ENCODE measurements at places on chromosomes 6 and 20.

DNA sequence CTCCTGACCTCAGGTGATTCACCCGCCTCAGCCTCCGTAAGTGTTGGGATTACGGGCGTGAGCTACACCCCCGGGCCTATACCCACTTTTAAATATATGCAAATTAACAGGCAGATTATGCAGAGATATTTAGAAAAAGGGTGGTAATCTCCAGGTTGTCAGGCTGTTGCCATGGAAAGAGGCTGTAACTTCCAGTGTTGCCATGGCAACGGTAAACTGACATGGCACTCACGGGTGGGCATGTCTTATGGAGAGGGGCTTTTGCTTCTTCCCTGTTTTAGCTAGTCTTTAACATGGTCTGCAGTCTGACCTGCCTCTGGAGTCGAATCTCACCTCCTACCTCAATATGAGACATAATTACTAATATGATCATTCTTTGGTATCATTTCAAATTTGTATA is 44.9 kb downstream of the ZNF334 start:
- no peak overlapping the region for H3K27ac ChIP-seq
- no peak for DNase-seq
- H3K4me3 ChIP-seq, result no peak overlapping the region
- no peaks in the 10 kb centered on the region for H3K36me3 ChIP-seq

GRCh38 chr20:1857466-1857865 is 37.7 kb upstream of the SIRPA start:
- H3K27me3 ChIP-seq, result peaks cover 10% of the 10 kb centered on the region
- no peak overlapping the region for H3K4me3 ChIP-seq
- H3K27ac ChIP-seq, result no peak overlapping the region
- H3K36me3 ChIP-seq, result no peaks in the 10 kb centered on the region

- DNase-seq, result peak; percentile 50
- H3K4me1 ChIP-seq, result peaks cover 57% of the 10 kb centered on the region
- H3K4me3 ChIP-seq, result peak overlapping the region; percentile 76
- H3K36me3 ChIP-seq, result peaks cover 12% of the 10 kb centered on the region
These were observed 113.9 kb downstream of the GMPR start for GRCh38 chr6:16352258-16352635.

- H3K4me1 ChIP-seq, result peaks cover 30% of the 10 kb centered on the region
- H3K27ac ChIP-seq, result no peak overlapping the region
- DNase-seq, result no peak
These were observed 7.1 kb downstream of the BPI start for GRCh38 chr20:38311091-38311490.

- DNase-seq, result no peak
- H3K27ac ChIP-seq, result no peak overlapping the region
- H3K27me3 ChIP-seq, result no peaks in the 10 kb centered on the region
- H3K36me3 ChIP-seq, result no peaks in the 10 kb centered on the region
- H3K4me1 ChIP-seq, result no peaks in the 10 kb centered on the region
These were observed 99.0 kb upstream of the SLC24A3 start for GRCh38 chr20:19113343-19113930.

GRCh38 chr6:46821458-46821881 is 28.3 kb downstream of the MEP1A start:
- H3K27me3 ChIP-seq, result no peaks in the 10 kb centered on the region
- H3K27ac ChIP-seq, result no peak overlapping the region
- no peak for DNase-seq
- H3K4me1 ChIP-seq, result no peaks in the 10 kb centered on the region
- no peak overlapping the region for H3K4me3 ChIP-seq
- H3K36me3 ChIP-seq, result no peaks in the 10 kb centered on the region

DNA sequence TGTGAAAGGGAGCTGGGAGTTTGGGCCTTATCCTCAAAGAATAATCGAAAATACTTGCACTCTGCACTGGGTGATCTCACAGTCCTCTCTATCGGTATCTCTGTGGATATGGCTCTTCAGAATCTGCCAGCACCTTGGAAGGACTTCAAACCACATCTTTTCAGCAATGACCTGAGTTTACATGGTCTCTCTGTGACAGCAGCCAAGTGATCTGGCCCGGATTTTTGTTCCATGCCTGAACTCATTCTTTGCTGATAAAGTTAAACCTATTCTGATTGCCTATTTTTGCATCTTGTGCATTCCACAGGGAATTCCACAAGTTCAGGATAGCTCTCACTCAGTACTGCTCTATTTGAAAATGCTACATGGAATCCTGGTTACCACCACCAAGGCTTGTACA is 98.9 kb downstream of the HDGFL1 start:
- H3K4me3 ChIP-seq, result no peak overlapping the region
- no peaks in the 10 kb centered on the region for H3K36me3 ChIP-seq
- H3K4me1 ChIP-seq, result no peaks in the 10 kb centered on the region
- no peaks in the 10 kb centered on the region for H3K27me3 ChIP-seq
- no peak overlapping the region for H3K27ac ChIP-seq
- DNase-seq, result no peak

DNA sequence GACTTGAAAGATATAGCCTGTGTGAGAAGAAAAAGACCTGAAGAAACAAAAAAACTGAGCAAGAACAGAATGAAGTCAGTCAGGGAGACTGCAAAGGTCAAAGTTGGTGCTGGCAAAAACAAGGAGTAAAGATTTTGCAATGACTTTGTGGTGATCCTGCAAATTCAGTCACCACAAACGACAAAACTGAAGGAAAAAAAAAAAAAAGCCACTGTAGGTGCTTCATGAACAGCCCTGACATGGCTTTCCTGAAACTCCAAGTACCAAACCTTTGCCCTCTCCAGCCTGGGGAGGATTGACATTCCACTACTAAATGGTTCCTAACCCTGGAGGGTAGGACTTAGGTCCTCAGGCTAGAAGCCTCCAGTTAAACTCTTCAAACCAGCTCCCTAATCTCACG is 114.7 kb upstream of the BEND3 start:
- H3K27me3 ChIP-seq, result peaks cover 1% of the 10 kb centered on the region
- no peaks in the 10 kb centered on the region for H3K4me1 ChIP-seq
- no peak overlapping the region for H3K27ac ChIP-seq

DNA sequence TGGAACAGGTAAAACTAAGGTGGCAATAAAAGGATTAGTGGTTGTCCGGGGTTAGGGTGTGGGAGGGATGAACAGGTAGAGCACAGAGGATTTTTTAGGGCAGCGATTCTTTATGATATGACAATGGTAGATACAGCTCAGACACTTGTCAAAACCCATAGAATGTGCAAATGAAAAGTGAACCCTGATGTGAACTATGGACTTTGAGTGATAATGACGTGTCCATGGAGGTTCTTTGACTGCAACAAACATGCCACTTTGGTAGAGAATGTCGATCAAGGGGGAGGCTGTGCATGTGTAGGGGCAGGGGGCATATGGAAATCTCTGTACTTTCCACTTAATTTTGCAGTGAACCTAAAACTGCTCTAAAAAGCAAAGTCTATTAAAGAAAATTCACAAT is 100.7 kb downstream of the LAMP5 start:
- H3K4me3 ChIP-seq, result no peak overlapping the region
- H3K27me3 ChIP-seq, result peaks cover 17% of the 10 kb centered on the region
- no peaks in the 10 kb centered on the region for H3K36me3 ChIP-seq
- peaks cover 9% of the 10 kb centered on the region for H3K4me1 ChIP-seq
- DNase-seq, result no peak
- no peak overlapping the region for H3K27ac ChIP-seq

GRCh38 chr20:45305262-45305661 is 1.4 kb upstream of the RBPJL start:
- peaks cover 28% of the 10 kb centered on the region for H3K27me3 ChIP-seq
- H3K27ac ChIP-seq, result no peak overlapping the region
- DNase-seq, result no peak
- H3K4me1 ChIP-seq, result peaks cover 8% of the 10 kb centered on the region

DNA sequence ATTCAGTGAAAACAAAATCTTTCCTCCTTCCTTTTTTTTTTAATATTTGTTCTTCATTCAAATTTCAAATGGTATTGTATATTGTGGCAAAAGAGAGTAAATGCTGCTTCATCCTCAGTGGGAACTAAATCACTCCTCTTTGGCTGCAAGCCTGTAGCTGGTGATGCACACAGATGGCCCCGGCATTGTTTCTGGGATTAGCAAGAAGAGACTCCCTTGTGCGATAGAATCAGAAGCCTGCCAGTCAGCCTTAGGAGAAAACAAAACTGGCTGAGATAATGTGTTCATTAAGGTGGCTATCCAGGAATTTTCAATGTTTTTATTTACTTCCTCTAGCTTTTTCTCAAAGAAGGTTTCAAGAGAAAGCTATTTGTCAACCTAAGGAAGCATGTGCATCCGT is 20.7 kb upstream of the ELOVL2 start:
- peaks cover 19% of the 10 kb centered on the region for H3K27me3 ChIP-seq
- no peak overlapping the region for H3K4me3 ChIP-seq
- H3K27ac ChIP-seq, result no peak overlapping the region
- H3K4me1 ChIP-seq, result no peaks in the 10 kb centered on the region
- H3K36me3 ChIP-seq, result no peaks in the 10 kb centered on the region

DNA sequence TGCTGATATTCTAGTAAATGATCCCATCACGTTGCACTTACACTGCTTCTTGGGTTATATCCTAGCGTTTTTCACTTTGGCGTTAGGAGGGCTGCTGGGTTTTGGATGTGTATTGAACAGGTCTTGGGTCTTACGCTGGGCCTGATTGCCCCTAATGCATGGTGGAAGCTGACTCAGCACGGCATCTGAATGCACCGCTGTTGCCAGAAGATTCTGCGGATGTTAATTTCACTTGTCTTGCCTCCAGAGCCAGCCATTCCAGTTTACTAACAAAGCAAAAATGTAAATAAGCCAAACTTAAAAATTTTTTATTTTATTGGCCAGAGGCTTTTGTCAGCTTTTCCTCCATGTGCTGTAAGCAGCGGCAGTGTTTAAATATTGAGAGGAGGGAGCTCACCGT is 233.5 kb downstream of the TMEM242 start:
- DNase-seq, result peak; percentile 48
- no peaks in the 10 kb centered on the region for H3K27me3 ChIP-seq
- H3K27ac ChIP-seq, result peak overlapping the region; percentile 88

DNA sequence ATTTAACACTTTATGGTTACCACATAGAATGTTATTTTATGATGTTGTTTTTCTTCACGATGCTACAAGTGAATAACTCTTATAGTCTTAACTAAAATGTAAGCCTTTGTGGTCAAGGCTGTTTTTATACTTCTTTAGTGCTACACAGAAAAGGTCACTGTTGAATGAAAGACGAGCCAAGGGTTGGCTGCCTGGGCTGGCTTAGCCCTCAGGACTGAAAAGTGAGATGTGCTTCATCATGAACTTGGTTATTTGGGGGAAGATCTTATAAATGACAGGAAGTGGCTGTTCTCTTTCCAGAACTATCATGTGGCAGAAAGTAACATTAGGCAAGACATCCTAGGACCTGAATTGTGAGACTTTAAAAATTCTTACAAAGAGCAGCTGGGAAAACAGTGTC is 404.0 kb downstream of the BTBD3 start:
- H3K4me1 ChIP-seq, result no peaks in the 10 kb centered on the region
- no peak overlapping the region for H3K27ac ChIP-seq
- no peaks in the 10 kb centered on the region for H3K36me3 ChIP-seq
- H3K27me3 ChIP-seq, result peaks cover 2% of the 10 kb centered on the region
- DNase-seq, result no peak

- H3K4me1 ChIP-seq, result peaks cover 37% of the 10 kb centered on the region
- no peak for DNase-seq
- peaks cover 4% of the 10 kb centered on the region for H3K36me3 ChIP-seq
These were observed 95.5 kb upstream of the SCP2D1 start for GRCh38 chr20:18718129-18718528.

DNA sequence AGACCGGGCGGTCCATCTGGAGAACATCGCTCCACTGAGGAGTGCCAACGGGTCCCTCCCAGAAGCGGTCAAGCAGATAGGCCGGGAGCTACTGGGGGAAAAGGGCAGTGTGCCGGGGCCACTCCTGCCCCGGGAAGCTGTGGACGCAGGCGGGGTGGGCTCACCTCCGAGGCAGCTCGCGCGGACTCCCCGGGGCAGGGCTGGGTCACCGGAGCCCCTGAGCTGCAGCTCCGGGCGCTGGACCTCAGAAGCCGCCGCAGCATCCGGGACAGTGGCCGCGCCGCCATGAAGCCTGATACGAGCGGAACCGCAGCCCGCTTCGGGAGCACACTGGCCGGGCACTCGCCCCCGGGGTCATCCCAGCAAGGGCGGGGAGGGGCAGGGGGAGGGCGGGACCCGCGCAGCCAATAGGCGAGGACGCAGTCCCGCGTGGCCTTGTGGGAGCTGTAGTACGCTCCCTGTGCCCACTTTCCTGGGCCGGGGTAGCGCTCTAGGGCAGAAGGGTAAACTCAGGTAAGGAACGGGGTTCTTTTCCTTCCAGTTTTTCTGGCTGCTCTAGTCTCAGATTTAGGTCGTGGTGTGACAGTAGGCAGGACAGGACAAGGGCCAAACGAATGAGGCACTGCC is at the start of gene MOCS1:
Gene MOCS1 (minus strand): TSS at position 332 of the 627 bp plus-strand sequence. CDS start 45 bp downstream, at position 287.
- peaks cover 3% of the 10 kb centered on the region for H3K27me3 ChIP-seq
- H3K36me3 ChIP-seq, result no peaks in the 10 kb centered on the region
- H3K27ac ChIP-seq, result peak within 1 kb of the TSS; percentile 35
- H3K4me3 ChIP-seq, result peak within 1 kb of the TSS; percentile 88
- DNase-seq, result peak; percentile 41
- H3K4me1 ChIP-seq, result peaks cover 27% of the 10 kb centered on the region

DNA sequence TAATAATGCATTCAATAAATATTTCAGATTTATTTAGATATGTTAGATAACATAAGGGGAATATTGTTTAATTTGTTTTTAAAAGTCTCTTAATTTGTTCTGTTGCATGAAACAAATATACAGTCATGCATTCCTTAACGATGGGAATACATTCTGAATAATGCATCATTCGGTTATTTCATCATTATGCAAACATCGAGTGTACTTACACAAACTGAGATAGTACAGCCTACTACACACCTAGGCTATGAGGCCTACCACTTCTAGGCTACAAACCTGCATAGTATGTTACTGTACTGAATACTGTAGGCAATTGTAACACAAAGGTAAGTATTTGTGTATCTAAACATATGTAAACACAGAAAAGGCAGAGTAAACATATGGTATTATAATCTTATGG is 118.7 kb downstream of the EPHA7 start:
- H3K36me3 ChIP-seq, result no peaks in the 10 kb centered on the region
- no peak overlapping the region for H3K4me3 ChIP-seq
- H3K4me1 ChIP-seq, result no peaks in the 10 kb centered on the region
- H3K27ac ChIP-seq, result no peak overlapping the region
- no peak for DNase-seq

GRCh38 chr6:28673787-28674671 is 148.3 kb downstream of the GPX5 start:
- no peak overlapping the region for H3K27ac ChIP-seq
- peak; percentile 67 for DNase-seq
- H3K36me3 ChIP-seq, result no peaks in the 10 kb centered on the region
- peaks cover 10% of the 10 kb centered on the region for H3K4me1 ChIP-seq
- H3K27me3 ChIP-seq, result peaks cover 6% of the 10 kb centered on the region

DNA sequence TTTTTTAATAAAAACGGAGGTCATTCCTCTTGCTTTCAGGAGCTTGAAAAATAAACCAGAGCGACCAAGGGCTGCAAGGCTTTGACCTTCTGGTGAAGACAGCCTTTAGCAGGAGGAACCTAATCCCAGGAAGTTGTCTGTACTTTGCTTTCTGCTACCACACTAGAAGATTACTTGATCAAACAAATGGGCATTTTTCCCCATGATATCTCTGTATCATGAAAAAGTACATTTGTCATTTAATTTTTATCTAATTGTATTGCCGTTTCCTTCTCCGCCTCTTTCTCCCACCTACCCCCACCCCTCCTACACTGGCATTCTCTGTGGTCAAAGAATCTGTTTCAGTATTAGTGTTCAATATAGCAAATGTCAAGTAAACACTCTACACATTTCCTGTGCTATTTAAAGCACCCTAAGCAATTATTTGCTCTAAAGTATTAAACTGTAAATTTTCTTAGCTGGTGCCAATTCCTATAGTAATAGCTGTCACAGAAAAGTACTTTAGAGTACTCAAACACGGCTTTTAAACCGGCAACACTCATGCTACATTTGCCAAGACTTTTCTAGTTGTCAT is 29.7 kb downstream of the ATXN1 start:
- H3K4me3 ChIP-seq, result no peak overlapping the region
- DNase-seq, result no peak
- peaks cover 61% of the 10 kb centered on the region for H3K4me1 ChIP-seq
- H3K27me3 ChIP-seq, result no peaks in the 10 kb centered on the region

All from HFFc6 (cell line).